Liver (tissue), 10 donors: ENCODE measurements at places on chromosomes 7 and 10. TPM values are rescaled to one million over a fixed set of nuclear protein-coding genes. Genes with fewer than 3 reads are reported as not detected.

The MGAM2 gene
- 0.09 TPM for polyA plus RNA-seq

The UBTD1 gene
- 11.0 TPM for polyA plus RNA-seq

The PIP gene
- polyA plus RNA-seq, result not detected

The OR6B1 gene
- polyA plus RNA-seq, result not detected

The RELN gene
- 10.0 TPM for polyA plus RNA-seq

The FAM25G gene
- polyA plus RNA-seq, result not detected

The STK32C gene
- polyA plus RNA-seq, result 2.0 TPM

The PAX2 gene
- polyA plus RNA-seq, result not detected

The PDE6C gene
- polyA plus RNA-seq, result not detected

The ANKRD30A gene
- not detected for polyA plus RNA-seq

The BLOC1S2 gene
- 18.9 TPM for polyA plus RNA-seq

The GPR22 gene
- 2.1 TPM for polyA plus RNA-seq

The HYAL4 gene
- not detected for polyA plus RNA-seq
